Stimulated activated CD8-positive, alpha-beta memory T cell treated with anti-CD3 and anti-CD28 coated beads, Interleukin-4, amount 100 ng/mL, for 1 hour (primary cell): ENCODE measurements at places on chromosomes 5 and 9.

- DNase-seq = no peak
Measured at GRCh38 chr9:113687680-113688371, 188.3 kb upstream of the ZNF618 start.

GRCh38 chr5:150188146-150188842 is 1.6 kb upstream of the SLC6A7 start:
- no peak for DNase-seq

- DNase-seq = no peak
Measured at GRCh38 chr9:38521762-38522161, 97.5 kb upstream of the IGFBPL1 start.

GRCh38 chr5:73437101-73437776 is 11.3 kb downstream of the FOXD1 start:
- DNase-seq = no peak

DNA sequence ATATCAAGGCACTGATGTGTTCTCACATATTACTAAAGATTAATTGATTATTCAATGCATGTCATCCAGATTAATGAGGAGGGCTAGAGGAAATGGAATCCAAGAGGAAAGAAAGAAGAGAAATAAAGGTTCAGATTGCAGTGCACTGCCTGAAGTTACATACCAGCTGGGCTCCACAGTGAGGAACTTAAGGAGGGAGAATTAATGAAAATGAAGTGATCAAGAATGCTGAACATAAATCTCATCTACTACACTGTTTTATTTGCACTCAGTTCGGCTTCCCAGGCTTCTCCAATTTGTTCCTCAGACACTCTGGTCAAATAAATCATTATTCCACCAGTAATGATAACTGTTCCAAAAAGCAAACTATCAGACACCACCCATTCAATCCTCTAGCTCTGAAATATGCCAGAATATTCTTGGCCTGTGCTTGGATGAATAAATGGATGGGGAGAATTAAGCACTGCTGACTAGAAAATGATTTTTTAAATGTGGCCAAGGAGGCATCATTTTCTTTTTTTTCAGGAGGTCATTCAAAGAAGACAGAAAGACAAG is 88.6 kb upstream of the FBN2 start:
- DNase-seq = no peak

DNA sequence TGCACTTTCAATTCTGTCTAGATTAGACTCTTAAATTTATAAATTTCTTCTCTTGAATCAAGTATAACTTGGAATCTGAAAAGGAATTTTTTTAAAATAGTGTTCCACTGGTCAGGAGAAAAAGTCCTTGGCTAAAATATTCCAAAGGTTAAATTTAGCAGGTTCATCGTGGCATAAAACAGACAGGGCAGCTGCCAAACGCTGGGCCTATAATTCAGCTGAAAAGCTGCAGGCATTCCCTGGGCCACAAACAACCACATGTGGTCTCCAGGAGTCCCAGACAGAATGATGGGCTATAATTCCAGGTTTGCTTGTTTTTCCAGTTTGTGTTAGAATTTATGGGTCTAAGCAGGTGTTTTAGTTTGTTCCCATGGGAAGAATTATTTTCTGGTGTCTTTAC is 71.1 kb upstream of the RETREG1 start:
- no peak for DNase-seq

- DNase-seq = no peak
Measured at GRCh38 chr5:94796586-94796985, 178.1 kb downstream of the SLF1 start.

DNA sequence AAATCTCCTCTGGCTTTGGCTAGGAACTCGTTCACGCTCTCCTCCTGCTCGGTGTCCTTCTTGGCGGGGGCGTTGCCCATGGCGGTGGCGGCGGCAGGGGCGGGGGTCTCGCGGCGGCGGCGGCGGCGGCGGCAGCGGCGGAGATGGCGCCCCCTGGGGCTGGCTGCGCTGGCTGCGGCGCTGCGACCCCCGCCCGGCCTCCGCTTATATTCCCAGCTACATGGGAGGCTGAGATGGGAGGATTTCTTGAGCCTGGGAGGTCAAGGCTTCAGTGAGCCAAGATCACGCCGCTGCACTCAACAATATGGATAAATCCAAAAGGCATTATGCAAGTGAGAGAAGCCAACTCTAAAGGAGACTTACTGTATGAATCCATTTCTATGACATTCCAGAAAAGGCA is at the start of gene PRKACG:
Gene PRKACG (minus strand): TSS at position 101 of the 400 bp plus-strand sequence. CDS start 21 bp downstream, at position 80.
- no peak for DNase-seq
